CMK (cell line): ENCODE measurements at places on chromosomes 6 and 20.

GRCh38 chr6:116633685-116634084, 17.4 kb downstream of the RSPH4A start:
- DNase-seq: no peak

GRCh38 chr6:163401039-163401885, 13.3 kb upstream of the QKI start:
- no peak for DNase-seq

DNA sequence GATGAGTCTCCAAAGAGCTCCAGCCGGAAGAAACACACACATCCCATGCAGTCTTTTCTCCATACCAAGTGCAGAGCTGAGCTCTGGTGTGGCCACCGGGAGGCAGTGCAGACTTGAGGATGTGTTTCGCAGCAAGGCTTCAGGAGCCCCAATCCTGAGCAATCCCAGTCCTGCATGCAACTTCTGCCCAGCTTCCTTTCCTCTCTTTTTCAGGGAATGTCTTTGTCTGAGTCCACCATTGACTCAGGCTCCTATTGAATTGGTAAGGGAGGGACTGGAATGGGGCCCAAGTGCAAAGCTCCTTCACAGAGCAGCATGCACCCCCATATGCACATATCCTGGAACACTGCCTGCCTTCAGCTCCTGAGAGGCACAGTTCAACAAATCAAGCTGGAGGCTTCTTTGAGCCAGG, 50.5 kb upstream of the ASIP start:
- no peak for DNase-seq

GRCh38 chr20:36549628-36549941, 8.3 kb downstream of the MYL9 start:
- DNase-seq: no peak

GRCh38 chr6:162251257-162251656, 476.3 kb downstream of the PRKN start:
- no peak for DNase-seq

DNA sequence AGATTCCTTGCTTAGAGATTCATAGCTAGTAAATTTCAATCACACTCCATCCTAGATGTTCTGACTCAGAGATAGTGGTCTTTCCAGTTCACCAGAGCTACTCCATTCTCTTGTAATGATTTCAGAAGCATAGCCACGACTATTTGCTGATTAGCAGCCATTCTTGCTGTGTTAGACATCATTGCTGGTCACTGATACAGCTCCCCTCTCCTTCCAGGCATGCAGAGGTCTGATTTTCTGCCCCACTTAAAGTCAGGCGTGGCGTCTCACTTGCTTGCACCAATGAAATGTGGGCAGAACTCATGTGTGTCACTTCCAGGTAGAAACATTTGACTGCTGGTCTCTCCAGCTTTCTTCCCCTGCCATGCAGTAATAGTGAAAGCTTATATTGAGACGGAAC, 168.9 kb upstream of the JARID2 start:
- DNase-seq: no peak

- no peak for DNase-seq
Measured at GRCh38 chr6:17986656-17987446, 584 bp downstream of the KIF13A start.

DNA sequence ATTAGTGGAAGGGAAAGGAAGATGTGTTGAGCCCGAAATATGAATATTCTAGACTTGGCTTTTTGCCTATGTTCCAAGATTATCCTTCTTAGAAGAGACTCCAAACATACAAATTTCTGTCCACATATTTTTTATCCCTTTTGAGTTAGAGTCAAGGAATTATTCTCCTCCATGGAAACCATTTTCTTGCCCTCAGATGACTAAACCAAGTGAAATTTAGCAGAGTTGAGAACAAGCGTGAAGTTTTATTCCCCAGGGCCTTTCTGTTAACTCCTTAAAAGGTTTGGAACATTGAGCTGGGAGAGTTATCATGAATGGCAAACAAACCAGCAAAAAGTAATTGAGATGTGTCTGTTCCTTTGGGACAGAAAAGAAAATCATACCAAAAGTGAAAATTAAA, 286.1 kb upstream of the PLCB4 start:
- DNase-seq: no peak

DNA sequence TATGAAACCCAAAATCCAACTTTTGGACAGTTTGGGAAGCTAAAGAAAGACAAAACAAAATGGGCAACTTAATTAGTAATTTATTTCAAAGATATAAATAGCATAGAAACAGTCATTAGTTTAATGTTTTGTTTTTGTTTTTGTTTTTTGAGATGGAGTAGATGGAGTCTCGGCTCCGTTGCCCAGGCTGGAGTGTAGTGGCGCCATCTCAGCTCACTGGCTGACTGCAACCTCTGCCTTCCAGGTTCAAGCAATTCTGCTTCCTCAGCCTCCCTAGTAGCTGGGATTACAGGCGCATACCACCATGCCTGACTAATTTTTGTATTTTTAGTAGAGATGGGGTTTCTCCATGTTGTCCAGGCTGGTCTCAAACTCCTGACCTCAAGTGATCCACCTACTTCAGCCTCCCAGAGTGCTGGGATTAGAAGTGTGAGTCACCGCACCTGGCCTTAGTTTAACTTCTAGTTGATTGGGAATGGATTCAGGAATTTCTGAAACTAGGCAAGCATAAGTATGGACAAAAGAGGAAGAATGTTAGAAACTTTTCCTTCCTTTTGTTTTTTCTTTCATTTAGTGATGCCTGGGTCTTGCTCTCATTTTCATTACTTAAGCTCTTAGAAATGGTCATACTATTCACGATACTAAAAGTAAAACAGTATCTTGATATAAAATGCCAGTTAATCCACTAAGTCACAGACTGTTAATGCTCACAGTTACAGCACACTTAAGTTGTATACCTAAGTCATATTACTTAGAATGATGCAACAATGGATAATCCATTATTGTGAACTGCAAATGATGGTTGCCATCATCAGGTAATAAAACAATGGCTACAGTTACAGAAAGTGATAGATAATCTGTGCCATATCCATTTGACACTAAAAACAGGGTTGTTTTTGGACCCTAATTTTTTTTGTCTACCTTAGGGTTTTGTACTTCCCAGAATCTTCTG, 8.2 kb downstream of the SENP6 start:
- no peak for DNase-seq

DNA sequence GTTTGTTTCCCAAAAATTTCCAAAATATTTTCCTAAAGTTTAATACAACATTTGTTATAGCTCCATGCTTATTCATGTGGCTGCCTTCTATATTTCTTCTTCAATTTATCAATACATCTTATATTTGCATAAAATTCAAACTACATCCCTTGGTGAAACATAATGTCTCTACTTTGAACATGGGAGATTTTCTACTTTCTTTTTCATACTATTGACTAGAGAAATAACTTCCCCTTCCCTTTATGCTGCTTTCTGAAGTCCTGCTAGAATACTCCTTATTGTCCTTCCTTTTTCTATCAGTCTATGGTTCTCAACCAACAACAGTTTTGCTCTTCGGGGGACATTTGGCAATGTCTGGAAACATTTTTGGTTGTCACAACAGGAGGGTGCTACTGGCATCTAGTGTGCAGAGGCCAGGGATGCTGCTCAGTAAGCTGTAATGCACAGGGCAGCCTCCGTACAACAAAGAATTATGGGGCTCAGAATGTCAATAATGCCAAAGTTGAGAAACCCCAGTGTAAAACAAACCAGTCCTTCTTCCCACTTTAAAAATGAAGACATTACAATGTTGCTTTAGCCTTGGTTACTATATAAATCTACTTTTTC, 29.9 kb downstream of the MKKS start:
- no peak for DNase-seq

DNA sequence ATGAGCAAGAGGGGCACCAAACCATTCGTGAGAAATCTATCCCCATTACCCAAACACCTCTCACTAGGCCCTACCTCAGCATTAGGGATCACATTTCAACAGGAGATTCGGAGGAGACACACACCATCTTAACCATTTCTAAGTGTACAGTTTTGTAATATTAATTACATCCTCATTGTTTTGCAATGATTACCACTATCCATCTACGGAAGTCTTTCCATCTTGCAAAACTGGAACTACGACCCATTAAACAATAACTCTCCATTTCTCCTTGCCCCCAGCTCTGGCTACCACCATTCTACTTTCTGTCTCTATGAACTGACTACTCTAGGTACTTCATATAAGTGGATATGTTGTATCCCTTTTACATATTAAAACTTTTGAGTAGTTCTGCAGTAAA, 20.1 kb downstream of the ACOT13 start:
- no peak for DNase-seq

GRCh38 chr6:13024616-13025015, 303.7 kb downstream of the TBC1D7 start:
- DNase-seq: no peak

- DNase-seq: no peak
Measured at GRCh38 chr6:86537292-86537861, 400.0 kb upstream of the HTR1E start.

DNA sequence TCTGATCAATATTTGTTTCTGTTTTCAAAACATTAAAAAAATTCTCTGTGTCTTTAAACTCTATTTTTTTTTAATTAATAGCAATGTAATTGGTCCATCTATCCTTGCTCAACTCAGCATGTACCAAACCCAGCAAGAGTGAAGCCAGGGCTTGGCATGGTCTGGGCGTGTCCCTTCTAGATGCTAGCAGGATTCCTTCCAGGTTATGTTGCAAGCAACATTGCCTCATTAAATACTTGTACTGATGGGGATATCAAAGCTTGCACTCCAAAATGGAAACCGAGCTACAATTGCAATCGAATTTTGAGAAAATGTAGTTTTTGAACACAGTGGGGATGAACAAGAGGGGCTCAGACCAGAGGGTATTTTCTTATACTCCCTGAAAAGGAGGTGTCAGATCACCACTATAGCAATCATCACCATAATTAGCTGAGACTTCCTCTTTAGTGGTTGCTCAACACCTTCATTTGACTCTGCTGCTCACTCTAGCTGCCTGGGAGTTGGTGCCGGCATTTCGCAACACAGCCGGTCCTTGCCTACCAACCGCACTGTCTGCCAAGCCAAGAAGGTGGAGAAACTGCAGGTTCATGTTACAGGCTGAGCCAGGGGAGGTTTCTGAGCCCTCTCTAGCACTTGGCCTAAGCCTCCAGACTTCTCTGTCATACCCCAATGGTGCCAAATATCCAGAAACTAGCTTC, 67.8 kb upstream of the RALGAPA2 start:
- DNase-seq: no peak

DNA sequence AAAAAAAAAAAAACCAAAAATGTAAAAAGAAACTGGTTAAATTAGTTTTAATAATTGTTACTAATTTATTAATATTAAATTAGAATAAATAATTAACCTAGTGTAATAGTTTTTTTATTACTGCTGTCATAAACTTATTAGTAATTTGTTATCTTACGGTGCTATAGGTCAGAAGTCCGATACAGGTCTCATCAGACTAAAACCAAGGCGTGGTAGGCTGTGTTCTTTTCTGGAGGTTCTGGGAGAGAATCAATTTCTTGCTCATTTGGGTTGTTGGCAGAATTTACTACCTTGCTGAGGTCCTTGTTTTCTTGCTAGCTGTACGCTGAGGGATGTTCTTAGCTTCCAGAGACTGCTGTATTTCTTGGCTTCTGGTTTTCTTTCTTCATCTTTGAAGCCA, 85.9 kb upstream of the RNF24 start:
- DNase-seq: no peak

GRCh38 chr20:37411408-37412219, 65.7 kb downstream of the SRC start:
- DNase-seq: no peak

DNA sequence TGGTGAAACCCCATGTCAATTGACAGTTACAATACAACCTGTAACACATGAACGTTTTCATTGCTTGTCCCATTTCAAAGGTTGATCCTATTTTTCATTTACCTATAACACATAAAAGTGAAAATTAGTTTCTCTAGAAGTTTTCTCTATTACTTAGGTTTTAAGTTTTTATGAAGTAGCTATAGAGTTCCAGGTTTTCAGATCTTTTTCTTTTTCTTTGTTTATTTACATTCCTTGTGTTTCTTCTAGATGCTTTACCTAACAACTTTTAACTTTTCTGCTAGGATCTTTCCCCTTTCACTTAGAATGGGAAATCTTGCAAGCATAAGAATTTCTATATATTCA, 232.6 kb downstream of the PLCB1 start:
- DNase-seq: no peak

- DNase-seq: peak; percentile 76
Measured at GRCh38 chr6:41895300-41896233, at the start of gene USP49. TSS of gene USP49 (minus strand) at chr6:41895375. CDS start at chr6:41806983, 88,392 bp downstream.

GRCh38 chr20:51910321-51911050, 108.2 kb upstream of the SALL4 start:
- DNase-seq: no peak

DNA sequence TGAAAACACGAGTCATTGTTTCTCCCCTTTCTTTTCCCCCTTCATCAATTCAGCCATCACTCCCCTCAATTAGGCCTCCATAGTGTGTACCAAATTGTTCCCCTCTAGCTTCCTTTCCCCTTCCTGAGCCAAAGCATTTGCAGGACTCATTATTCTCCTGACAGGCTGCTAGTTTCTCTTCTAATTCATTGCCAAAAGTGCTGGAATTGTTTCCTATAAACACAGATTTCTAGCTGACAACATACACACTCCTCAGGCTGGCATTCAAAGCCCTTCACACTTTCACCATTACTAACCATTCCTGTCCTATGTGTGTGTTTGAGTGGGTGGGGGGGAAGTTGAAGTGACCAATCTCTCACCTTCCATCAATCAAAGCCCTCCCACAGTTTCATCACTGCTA, 444.2 kb upstream of the OPRM1 start:
- no peak for DNase-seq

DNA sequence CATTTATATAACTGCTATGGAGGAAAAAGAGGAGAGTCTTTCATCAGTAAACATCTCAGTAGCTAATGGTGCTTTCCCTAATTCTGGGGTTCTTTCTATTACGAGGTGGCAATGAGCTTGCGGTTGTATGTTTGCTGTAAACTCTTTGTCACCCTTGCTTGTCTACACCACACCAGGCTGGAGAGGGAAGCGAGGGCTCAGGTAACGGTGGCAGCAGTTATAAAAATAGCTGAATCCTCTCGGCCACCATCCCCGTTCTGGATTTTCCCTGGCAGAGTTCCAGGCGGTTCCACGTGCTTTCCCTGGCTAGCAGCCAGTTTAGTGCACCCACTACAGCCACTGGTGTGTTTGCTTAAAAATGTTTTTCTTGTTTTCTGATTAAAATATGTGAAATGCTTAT, 39.0 kb downstream of the MAS1 start:
- DNase-seq: no peak

- DNase-seq: no peak
Measured at GRCh38 chr6:109718991-109719390, 27.9 kb downstream of the FIG4 start.

GRCh38 chr6:109336221-109336961, 45.9 kb downstream of the CD164 start:
- no peak for DNase-seq

DNA sequence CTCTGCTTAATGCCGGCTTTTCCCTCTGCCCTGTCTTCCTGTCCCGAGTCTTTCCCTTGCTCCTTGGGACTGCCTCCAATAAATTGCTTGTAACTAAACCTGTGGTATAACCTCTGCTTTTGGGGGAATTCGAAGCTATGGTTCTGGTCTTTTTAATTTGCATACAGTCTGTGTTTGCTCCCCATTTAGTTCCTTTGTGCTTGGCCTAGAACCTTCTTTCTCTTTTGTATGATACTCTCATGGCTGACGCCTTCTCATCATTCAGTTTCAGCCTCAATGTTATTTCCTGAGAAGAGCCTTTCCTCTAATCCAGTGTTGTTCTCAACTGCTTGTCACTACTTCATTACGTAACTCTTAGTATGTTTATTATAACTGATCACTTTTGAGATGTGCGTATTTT, 248.0 kb downstream of the PHF3 start:
- no peak for DNase-seq
